ENCODE measurements at places on chromosomes 6 and 20. TPM values are rescaled to one million over a fixed set of nuclear protein-coding genes. Genes with fewer than 3 reads are reported as not detected.
A peak's percentile ranks its signal among the peaks of the same experiment; 100 is the strongest.

GRCh38 chr20:49825521-49826033 lies 12.9 kb downstream of the SLC9A8 start:
- no peak for DNase-seq

DNA sequence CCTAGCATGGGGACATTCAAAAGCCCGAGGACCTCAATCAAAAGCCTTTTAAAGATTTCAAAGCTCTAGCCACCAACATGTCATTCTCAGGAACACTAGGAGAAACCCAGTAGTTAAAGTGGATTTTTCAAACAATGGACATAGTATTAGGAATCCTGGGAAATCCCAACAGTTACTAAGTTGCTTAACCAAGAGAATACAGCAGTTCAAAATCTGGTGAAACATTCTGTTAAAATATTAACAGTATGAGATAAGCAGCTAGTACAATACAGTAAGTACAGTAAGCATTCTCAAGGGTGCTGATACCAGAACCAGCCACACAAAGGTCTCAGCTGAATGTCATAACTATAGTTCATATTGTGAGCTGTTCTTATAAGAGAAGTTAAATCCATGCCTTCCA lies 68.6 kb downstream of the CDK19 start:
- no peak for DNase-seq

- DNase-seq = no peak
These were observed 504.4 kb downstream of the BCKDHB start for GRCh38 chr6:80610846-80611245.

- DNase-seq = no peak
These were observed 8.8 kb upstream of the MAPRE1 start for GRCh38 chr20:32810941-32811340.

DNA sequence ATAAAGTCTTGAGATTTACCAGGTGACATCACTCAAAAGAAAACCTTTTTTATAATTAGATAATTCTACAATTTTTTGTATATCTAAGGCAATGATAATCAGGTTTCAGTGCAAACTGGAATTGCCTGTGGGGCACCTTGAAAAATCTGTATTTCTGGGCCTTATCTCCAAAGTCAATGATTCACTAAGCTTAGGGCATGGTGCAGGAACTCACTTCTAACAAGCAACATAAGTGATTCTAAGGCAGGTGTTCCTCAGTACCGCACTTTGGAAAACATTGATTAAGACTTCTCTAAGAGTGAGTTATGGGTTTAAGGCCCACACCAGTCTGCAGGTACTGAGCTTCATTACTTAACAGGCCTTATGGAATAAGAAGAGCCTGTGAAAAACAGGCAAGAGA lies 115.3 kb downstream of the COL12A1 start:
- DNase-seq = no peak

DNA sequence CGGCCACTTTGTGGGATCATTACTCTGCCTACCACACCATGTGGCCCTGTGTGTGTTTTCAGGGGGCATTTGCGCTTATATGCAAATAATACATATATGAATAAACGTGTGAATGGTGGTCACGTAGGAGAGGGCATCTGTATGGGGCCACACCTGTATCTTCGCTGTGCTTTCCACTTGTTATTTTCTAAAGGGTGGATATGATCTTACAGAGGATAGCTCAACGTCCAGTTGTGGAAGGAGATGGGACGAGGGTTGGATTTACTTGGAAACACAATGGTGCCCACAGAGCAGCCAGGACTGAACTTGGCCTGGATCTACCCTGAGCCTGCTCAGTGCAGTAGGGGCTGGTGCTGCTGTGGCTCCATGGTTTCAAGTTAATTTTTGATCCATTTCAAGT lies 93.3 kb downstream of the YTHDF1 start:
- DNase-seq = peak; percentile 7

- no peak for DNase-seq
These were observed 204.7 kb upstream of the EXOC2 start for GRCh38 chr6:897528-898207.

- DNase-seq = no peak
These were observed 212.2 kb downstream of the ARHGAP18 start for GRCh38 chr6:129497481-129498441.

DNA sequence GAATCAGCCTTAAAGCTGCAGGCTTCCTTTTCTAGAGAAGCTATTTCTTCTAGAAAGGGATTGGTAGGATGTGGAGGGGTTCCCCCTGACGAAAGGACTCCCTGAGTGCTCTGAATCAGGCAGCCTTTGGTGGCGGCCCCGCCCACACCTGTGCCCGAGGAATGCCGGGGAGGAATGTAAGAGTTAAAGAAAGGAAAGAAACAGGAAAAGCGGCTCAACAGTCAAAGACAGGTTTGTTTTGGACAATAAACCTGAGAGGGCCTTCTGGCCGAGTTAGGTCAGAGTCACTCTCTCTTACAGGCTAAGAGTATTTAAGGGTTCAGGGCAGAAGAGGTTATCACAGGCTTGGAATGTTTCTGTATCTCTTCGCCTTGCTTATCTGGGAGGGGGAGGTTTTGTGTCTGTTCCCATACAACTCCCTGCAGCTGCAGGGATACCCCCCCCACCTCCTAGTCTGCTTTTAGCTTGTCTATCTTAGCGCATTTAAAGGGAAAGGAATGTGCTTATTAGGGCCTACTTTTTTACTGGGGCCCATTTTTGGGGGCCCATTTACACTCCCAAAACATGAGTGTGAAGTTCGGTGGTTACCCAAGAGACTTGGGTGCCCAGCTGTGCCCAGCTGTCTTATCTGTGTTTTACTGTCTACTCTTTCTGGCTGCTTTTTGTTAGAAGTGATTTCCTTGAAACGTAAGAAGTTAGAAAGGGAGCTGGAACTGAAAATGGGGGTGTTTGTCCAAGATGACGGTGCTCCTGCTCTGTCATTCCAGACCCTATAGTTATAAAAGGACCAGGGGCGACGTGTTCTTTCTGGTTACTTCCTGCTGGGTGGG lies 32.8 kb downstream of the DYNLT1 start:
- no peak for DNase-seq

DNA sequence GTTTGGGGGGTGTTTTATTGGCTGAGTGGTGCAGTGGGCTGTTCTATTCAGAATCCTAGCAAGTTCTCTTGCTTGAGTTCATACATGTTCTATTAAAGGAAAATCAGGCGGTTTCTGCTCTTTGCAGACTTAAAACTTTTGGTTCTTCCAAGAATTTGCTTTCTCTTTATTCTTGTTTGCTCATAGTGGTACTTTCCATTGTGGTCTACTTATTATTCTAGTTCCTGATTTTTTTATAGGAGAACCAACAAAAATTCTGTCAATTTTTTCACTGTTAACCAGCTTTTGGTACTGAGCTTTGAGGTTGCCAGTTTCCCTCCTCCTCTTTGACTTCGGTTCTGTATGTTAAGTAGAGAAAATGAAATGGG lies 6.7 kb downstream of the AFDN start:
- no peak for DNase-seq

GRCh38 chr6:67201563-67201962 lies 1433.5 kb upstream of the ADGRB3 start:
- no peak for DNase-seq

The OTOR gene
- not detected for total RNA-seq

The CYP39A1 gene
- 5.3 TPM for total RNA-seq

The MRPL2 gene
- total RNA-seq = 15.6 TPM

The MAFB gene
- 18.6 TPM for total RNA-seq

The BFSP1 gene
- 1.6 TPM for total RNA-seq

The BPIFB1 gene
- not detected for total RNA-seq

The DNAAF9 gene
- total RNA-seq = 38.5 TPM

Measured in sigmoid colon (tissue), 7 donors.